T-helper 1 cell treated with Interleukin-12 subunit alpha and Interleukin-12 subunit beta and Interleukin-4 antibody, amounts not matched to agents 30 ng/mL and 1 ng/mL, for 36 hours (primary cell): ENCODE measurements at places on chromosomes 2 and 18. TPM values are rescaled to one million over a fixed set of nuclear protein-coding genes. Genes with fewer than 3 reads are reported as not detected.

KCNG3 gene
- total RNA-seq: not detected in 2 replicates

ASAP2 gene
- 0.20 TPM in 2 replicates for total RNA-seq

CKAP2L gene
- 33.2 and 38.4 TPM in 2 replicates for total RNA-seq

RAB6C gene
- not detected in 2 replicates for total RNA-seq

LIMS3 gene
- total RNA-seq: 0.27 and 0.59 TPM in 2 replicates

SPP2 gene
- not detected in 2 replicates for total RNA-seq

FOXI3 gene
- not detected in 2 replicates for total RNA-seq

EFHD1 gene
- total RNA-seq: 0.86 and 1.3 TPM in 2 replicates

PLEKHA3 gene
- total RNA-seq: 27.2 and 30.9 TPM in 2 replicates

TNS1 gene
- 1.0 TPM in 2 replicates for total RNA-seq

CFAP210 gene
- total RNA-seq: not detected in 2 replicates

EDAR gene
- 0.07 and 0.22 TPM in 2 replicates for total RNA-seq

CHRND gene
- total RNA-seq: not detected in 2 replicates

GPR155 gene
- 18.0 and 19.2 TPM in 2 replicates for total RNA-seq

REG3A gene
- total RNA-seq: not detected in 2 replicates

MAIP1 gene
- total RNA-seq: 19.6 and 21.3 TPM in 2 replicates

REG1B gene
- not detected in 2 replicates for total RNA-seq

CFC1 gene
- total RNA-seq: not detected in 2 replicates

CAMKMT gene
- 11.4 and 12.7 TPM in 2 replicates for total RNA-seq

CDCA7 gene
- total RNA-seq: 70.6 and 81.4 TPM in 2 replicates

SERPINB12 gene
- not detected in 2 replicates for total RNA-seq

CROCC2 gene
- total RNA-seq: not detected in 2 replicates

ZC3H6 gene
- total RNA-seq: 7.2 and 9.0 TPM in 2 replicates

CHRNA1 gene
- total RNA-seq: not detected in 2 replicates

MC2R gene
- not detected in 2 replicates for total RNA-seq

ATOH8 gene
- 1.8 and 2.1 TPM in 2 replicates for total RNA-seq

PARD6G gene
- total RNA-seq: 0.05 TPM in 1 of 2 replicates, not detected in the other

IL36A gene
- total RNA-seq: 0.32 and 0.49 TPM in 2 replicates

ENOSF1 gene
- 74.9 and 77.3 TPM in 2 replicates for total RNA-seq

POTEC gene
- total RNA-seq: not detected in 2 replicates

DNAJC5G gene
- not detected in 2 replicates for total RNA-seq

PROKR1 gene
- 0.05 TPM in 1 of 2 replicates, not detected in the other for total RNA-seq

CASP8 gene
- total RNA-seq: 107 and 120 TPM in 2 replicates

PLGLB2 gene
- 5.7 and 6.3 TPM in 2 replicates for total RNA-seq

SETBP1 gene
- 28.5 and 29.4 TPM in 2 replicates for total RNA-seq
